ENCODE measurements at places on chromosomes 16 and 17. TPM values are rescaled to one million over a fixed set of nuclear protein-coding genes. Genes with fewer than 3 reads are reported as not detected.

GRCh38 chr17:34733333-34733732, 154.0 kb downstream of the TMEM132E start:
- H3K27ac ChIP-seq: no peak overlapping the region
- no peaks in the 10 kb centered on the region for H3K36me3 ChIP-seq
- DNase-seq: no peak
- H3K4me3 ChIP-seq: no peak overlapping the region

The ADPRM gene
- total RNA-seq: 76.7 TPM

DNA sequence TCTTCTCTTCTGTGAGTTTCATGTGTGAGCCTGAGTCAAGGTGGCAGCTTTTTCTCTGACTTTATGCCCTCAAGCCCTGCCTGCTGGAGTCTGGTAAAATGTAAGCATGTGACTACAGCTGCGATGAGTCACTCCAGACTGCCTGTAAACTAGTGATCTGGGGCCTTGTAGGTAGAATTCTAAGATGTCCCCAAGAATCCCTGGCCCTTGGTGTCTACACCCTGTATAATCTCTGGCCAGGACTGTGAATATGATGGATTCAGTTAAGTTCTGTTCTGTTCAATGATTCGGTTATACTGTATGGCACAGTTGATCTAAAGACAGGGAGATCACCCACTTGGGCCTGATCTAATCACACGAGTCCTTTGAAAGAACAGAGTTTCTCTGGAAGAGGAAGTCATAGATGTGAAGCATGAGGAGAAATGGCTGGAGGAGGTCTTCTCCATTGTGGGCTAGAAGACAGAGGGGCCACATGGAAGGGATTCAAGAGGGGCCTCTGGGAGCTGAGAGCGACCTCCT, 29.8 kb downstream of the PRSS54 start:
- H3K27ac ChIP-seq: peak overlapping the region; percentile 45
- no peak overlapping the region for H3K4me3 ChIP-seq
- DNase-seq: no peak
- H3K4me1 ChIP-seq: peaks cover 11% of the 10 kb centered on the region
- peaks cover 4% of the 10 kb centered on the region for H3K27me3 ChIP-seq

- H3K27ac ChIP-seq: no peak overlapping the region
- H3K4me3 ChIP-seq: no peak overlapping the region
- no peaks in the 10 kb centered on the region for H3K36me3 ChIP-seq
- no peak for DNase-seq
Measured at GRCh38 chr17:5866978-5867377, 203.2 kb upstream of the WSCD1 start.

DNA sequence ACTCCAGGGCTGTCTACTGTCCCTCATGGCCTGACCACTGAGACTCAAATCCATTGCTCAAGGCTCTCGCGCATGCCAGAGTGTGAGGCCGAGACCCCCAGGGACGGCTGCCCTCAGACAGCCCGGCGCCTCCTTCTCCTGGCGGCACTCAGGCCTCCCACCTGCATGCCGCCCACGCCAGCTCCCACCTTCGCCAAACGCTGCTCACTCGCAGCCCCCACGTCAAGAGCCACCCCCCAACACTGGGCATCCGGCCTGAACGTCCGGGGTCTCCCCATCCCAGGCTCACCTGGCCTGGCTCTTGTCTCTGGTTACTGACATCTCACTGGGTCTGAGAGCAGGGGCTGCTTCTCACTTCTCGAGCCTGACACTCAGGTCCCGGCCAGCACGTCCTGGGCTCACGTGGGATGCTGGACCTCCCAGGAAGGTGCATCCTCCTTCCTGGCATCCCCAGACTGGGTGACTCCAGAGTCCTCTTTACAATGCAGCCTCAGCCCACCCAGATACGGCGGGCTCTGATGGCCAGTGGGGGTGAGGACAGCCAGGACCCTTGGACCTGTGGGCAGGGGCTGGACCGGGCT, 12.2 kb upstream of the CACNA1H start:
- no peak overlapping the region for H3K4me3 ChIP-seq
- H3K4me1 ChIP-seq: peaks cover 6% of the 10 kb centered on the region
- DNase-seq: no peak
- no peak overlapping the region for H3K27ac ChIP-seq

GRCh38 chr17:75266316-75267152, 4.5 kb downstream of the MIF4GD start:
- peaks cover 36% of the 10 kb centered on the region for H3K4me1 ChIP-seq
- H3K27ac ChIP-seq: no peak overlapping the region
- no peak for DNase-seq
- no peaks in the 10 kb centered on the region for H3K36me3 ChIP-seq

The KCNG4 gene
- total RNA-seq: not detected

The P2RX5 gene
- 23.7 TPM for total RNA-seq

DNA sequence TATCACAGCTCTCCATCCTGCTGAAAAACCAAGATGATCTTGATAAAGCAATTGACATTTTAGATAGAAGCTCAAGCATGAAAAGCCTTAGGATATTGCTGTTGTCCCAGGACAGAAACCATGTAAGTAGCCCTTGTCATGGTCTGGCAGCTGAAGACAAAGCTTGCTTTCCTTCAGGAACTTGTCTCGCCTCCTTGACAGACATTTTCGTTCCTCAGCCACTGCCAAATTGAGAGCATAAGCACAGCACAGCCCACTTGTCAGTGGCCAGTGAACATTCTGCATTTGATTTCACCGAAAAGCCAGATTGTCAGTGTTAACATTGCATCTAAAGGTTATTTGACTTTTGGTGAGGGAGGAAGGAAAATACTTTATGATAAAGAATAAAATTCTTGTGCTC, 35.6 kb downstream of the MAP3K3 start:
- DNase-seq: no peak
- H3K27ac ChIP-seq: no peak overlapping the region
- peaks cover 92% of the 10 kb centered on the region for H3K36me3 ChIP-seq
- H3K4me3 ChIP-seq: no peak overlapping the region
- no peaks in the 10 kb centered on the region for H3K4me1 ChIP-seq

DNA sequence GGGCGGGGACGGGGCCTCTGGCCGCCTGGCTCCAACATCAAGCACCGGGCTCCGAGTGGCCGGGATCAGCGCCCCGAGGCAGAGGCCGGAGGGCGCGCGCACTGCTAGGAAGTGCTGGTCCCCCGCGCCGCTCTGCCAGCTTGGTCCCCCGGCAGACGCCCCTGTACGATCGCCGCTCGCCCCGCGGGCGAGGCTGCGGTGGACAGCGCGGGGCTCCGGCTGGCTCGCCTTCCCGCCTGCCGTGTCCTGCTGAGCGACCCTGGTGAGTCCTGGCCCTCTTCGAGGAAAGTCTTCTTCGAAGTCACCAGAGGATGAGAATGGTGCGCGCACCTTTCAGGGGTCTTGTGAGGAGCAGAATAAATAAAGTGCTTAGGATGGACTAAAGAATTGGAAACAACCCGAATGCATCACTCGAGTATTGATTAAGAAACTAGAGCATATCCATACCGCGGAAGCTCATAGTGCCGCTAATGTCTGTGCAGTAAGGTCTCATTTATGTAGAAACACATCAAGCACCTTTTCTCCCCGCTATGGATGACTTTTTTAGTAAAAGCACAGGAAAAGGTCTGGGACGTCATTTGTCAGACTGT, 392 bp downstream of the ZNF213 start:
- H3K4me1 ChIP-seq: peaks cover 35% of the 10 kb centered on the region
- no peak for DNase-seq
- H3K27ac ChIP-seq: peak overlapping the region; percentile 87
- H3K4me3 ChIP-seq: peak overlapping the region; percentile 96

The SCN4A gene
- 0.22 TPM for total RNA-seq

The KRT27 gene
- total RNA-seq: not detected

The POLR3K gene
- 16.2 TPM for total RNA-seq

DNA sequence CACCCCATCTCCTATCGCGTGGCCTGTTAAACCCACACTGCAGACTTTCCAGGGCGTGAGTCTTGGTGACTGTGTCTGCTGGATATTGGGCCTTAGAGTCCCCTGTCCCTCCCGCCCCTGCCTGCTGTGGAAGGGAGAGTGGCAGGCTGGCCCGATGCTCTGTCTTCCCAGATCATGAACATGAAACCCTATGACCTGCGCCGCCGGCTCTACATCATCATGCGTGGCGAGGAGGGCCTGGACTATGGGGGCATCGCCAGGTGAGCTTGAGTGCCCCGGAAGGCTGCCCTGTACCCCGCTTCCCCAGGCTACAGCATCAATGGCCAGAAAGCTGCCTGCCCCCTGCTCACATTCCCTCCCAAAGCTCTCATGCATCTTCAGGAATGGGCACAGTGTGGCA, 19.5 kb upstream of the CLEC18A start:
- H3K27ac ChIP-seq: no peak overlapping the region
- H3K27me3 ChIP-seq: no peaks in the 10 kb centered on the region
- peaks cover 75% of the 10 kb centered on the region for H3K36me3 ChIP-seq
- no peak overlapping the region for H3K4me3 ChIP-seq
- no peaks in the 10 kb centered on the region for H3K4me1 ChIP-seq

The IL17C gene
- 0.49 TPM for total RNA-seq

The KCTD13 gene
- 65.4 TPM for total RNA-seq

DNA sequence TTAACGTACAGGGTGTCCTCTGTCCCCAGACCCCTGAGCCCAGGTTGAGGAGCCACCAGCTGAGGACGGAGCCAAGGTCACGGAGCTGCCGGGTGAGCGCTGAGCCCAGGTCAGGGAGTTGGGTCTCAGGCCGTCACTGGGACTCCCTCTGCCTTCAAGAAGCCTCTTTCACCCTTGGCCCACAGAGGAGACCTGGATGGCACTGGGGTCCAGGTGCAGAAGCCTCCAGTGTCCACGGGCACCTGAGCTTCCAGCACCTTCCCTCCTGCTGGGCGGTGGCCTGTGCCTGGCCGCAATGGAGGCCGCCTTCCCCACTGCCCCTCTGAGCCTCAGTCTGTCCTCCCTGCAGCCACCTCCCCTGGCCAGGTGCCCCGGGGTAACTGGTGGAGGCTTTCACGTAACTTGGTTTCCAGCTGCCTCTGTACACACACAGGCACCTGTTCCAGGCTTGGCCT, 31.6 kb upstream of the CDH15 start:
- H3K36me3 ChIP-seq: peaks cover 38% of the 10 kb centered on the region
- H3K27me3 ChIP-seq: no peaks in the 10 kb centered on the region
- H3K27ac ChIP-seq: no peak overlapping the region
- H3K4me1 ChIP-seq: peaks cover 3% of the 10 kb centered on the region
- H3K4me3 ChIP-seq: no peak overlapping the region

GRCh38 chr17:28363776-28364650, 986 bp downstream of the SEBOX start:
- no peak overlapping the region for H3K27ac ChIP-seq
- H3K4me3 ChIP-seq: no peak overlapping the region
- no peaks in the 10 kb centered on the region for H3K27me3 ChIP-seq
- no peaks in the 10 kb centered on the region for H3K36me3 ChIP-seq
- no peak for DNase-seq

The ST6GALNAC1 gene
- not detected for total RNA-seq

- peaks cover 3% of the 10 kb centered on the region for H3K27me3 ChIP-seq
- H3K4me3 ChIP-seq: no peak overlapping the region
- no peak for DNase-seq
Measured at GRCh38 chr16:82368041-82368440, 198.0 kb upstream of the MPHOSPH6 start.

The CRYBA1 gene
- not detected for total RNA-seq

- H3K4me1 ChIP-seq: peaks cover 59% of the 10 kb centered on the region
- no peaks in the 10 kb centered on the region for H3K36me3 ChIP-seq
- no peaks in the 10 kb centered on the region for H3K27me3 ChIP-seq
- peak overlapping the region; percentile 96 for H3K27ac ChIP-seq
- no peak overlapping the region for H3K4me3 ChIP-seq
- DNase-seq: no peak
Measured at GRCh38 chr17:17845046-17845775, 8.4 kb upstream of the SREBF1 start.

GRCh38 chr16:26169473-26169872, 477.7 kb downstream of the HS3ST4 start:
- no peaks in the 10 kb centered on the region for H3K36me3 ChIP-seq
- H3K4me1 ChIP-seq: no peaks in the 10 kb centered on the region
- no peak for DNase-seq
- H3K27ac ChIP-seq: no peak overlapping the region

DNA sequence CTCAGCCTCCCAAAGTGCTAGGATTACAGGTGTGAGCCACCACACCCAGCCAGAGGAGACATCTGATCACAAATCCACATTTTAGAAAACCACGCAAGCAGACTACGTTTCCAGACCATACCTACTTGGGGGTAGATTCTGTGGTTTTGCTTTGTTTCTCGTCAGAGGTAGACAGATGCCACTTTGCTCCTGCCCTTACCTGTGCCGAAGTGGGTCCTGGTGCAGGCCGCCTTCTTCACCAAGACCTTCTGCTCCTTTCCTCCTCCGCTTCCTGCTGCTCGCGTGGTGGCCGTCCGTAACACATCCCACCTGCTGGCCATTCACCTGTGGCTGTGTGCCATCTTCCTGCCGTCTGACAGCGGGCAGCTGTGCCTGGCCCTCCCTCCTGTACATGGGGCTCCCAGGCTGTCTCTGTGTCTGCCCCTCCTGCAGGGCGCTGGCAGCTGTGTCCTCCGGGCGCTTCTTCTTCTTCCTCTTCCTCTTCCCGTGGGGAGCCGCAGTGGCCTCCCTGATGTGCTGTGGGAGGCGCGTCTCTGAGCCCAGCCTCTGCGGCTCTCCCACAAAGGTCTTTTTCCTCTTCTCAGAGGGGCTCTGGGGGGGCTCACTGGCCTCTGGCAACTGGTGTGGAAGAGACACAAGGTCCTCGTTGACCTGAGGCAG, 21.2 kb upstream of the CYTH1 start:
- DNase-seq: no peak
- peak overlapping the region; percentile 95 for H3K27ac ChIP-seq
- peak overlapping the region; percentile 28 for H3K4me3 ChIP-seq
- H3K36me3 ChIP-seq: peaks cover 44% of the 10 kb centered on the region
- no peaks in the 10 kb centered on the region for H3K27me3 ChIP-seq

DNA sequence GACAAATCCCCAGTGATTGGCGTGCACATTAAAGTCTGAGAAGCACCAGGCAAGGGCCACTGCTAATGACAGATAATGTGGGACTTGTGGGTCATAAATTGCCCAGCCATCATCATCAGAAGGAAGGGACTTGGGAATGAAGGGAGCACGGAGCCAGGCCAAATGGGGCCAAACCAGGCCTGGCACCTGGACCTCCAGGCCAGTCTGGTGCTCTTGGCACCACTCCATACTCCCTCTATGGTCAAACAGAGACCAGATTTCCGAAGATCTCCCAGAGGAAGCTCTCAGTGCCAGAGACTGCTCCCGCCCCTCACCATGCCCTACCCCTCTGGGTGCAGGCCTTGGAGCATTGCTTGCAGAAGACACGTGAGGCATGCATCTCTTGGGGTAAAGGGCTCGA, 142.2 kb downstream of the CCDC182 start:
- H3K36me3 ChIP-seq: no peaks in the 10 kb centered on the region
- H3K27ac ChIP-seq: peak overlapping the region; percentile 93
- H3K4me3 ChIP-seq: no peak overlapping the region
- DNase-seq: peak; percentile 2
- peaks cover 99% of the 10 kb centered on the region for H3K4me1 ChIP-seq

The CPHXL2 gene
- not detected for total RNA-seq

GRCh38 chr16:57020651-57021050, 31.3 kb downstream of the NLRC5 start:
- H3K27me3 ChIP-seq: no peaks in the 10 kb centered on the region
- peak overlapping the region; percentile 86 for H3K27ac ChIP-seq
- no peak for DNase-seq
- peak overlapping the region; percentile 51 for H3K4me3 ChIP-seq
- peaks cover 62% of the 10 kb centered on the region for H3K4me1 ChIP-seq

The TSR1 gene
- total RNA-seq: 37.1 TPM

GRCh38 chr17:48575066-48575582, 3.0 kb downstream of the HOXB4 start:
- no peak overlapping the region for H3K27ac ChIP-seq
- no peaks in the 10 kb centered on the region for H3K36me3 ChIP-seq
- peaks cover 29% of the 10 kb centered on the region for H3K27me3 ChIP-seq
- DNase-seq: no peak

GRCh38 chr16:2692251-2692947, 10.1 kb downstream of the KCTD5 start:
- no peak overlapping the region for H3K27ac ChIP-seq
- no peak overlapping the region for H3K4me3 ChIP-seq
- no peak for DNase-seq
- peaks cover 14% of the 10 kb centered on the region for H3K36me3 ChIP-seq

Measured in naive thymus-derived CD8-positive, alpha-beta T cell (primary cell).